NCI-H1930 (cell line): ENCODE measurements at places on chromosomes 7 and 10.

- DNase-seq, result no peak
These were observed 129.3 kb downstream of the CHRM2 start for GRCh38 chr7:136997735-136998134.

DNA sequence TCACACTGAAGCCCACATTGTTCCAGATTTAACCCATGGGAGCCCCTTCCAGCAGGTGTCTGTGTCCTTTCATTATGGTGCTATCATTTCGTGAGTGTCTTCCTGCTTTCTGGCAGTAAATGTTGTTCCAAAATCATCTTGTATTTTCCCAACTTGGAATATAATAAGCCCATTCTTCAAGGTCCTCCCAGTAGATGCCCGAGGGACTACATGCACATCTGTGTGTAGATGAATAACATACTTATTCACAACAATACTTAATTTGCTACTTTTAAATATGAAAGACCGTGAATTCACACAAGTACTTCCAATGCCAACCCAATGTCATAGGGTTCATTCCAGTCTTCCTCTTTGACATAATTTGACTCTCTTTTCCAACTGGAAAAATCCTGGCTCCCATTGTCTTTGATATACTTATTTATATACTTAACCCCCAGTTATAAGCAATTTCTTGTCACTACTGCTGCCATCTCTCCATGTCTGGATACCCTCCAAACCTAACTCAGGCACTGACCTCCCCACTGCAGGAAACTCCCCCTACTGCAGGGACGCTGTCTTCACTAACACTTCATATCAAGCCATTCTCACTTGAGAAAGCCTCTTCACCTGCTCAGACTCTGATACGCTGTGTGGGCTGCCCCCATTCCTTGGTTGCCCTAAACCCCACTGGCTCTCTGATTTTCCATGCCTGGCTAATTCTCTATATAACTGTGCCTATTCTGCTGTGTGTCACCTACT lies 1119.2 kb downstream of the CNTNAP2 start:
- no peak for DNase-seq

- DNase-seq, result peak; percentile 35
These were observed at the start of gene RAPGEF5 for GRCh38 chr7:22356701-22357310. Gene RAPGEF5 (minus strand): TSS chr7:22357154. CDS start chr7:22357060, 94 bp downstream.

GRCh38 chr10:51763746-51764145 lies 64.4 kb upstream of the CSTF2T start:
- DNase-seq, result no peak

GRCh38 chr7:95097291-95097690 lies 189.9 kb downstream of the PPP1R9A start:
- no peak for DNase-seq

- DNase-seq, result no peak
These were observed 286.4 kb downstream of the BAMBI start for GRCh38 chr10:28963539-28964221.

DNA sequence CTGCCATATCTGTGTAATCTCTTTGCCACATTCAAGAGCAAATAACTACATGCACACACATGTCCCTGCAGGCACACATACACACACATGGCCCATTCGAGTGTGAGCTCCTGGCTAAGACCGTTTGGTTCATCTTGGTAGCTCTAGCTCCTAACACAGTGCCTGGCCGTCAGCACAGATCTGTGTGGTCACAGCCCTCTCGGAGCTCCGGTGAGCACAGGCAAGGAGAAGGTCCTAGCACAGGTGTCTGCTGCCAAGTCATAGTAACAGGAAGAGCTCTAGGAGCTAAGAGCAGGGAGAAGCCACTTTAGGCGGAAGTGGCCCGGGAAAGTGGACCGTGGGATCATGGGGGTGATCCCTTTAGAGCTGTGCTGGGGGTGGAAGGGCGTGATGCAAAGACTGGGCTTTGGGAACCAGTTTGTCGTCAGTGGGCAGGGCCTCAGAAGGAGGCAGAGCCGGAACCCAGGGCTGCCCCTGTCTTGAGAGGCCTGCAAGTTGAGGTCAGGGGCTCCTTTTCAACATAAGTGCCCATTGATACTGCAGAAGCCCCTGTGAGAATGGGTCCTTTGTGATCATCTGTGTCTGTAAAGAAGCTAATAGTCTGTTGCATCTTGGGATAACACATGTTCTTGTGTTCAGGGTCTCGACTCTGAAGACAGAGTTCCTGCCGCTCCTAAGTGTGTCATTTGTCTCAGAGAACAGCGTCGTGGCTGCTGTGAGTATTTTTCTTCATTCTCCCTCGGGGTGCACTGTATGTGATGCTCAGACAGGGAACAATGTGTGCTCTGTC lies 16.6 kb upstream of the ARPC1B start:
- DNase-seq, result no peak

DNA sequence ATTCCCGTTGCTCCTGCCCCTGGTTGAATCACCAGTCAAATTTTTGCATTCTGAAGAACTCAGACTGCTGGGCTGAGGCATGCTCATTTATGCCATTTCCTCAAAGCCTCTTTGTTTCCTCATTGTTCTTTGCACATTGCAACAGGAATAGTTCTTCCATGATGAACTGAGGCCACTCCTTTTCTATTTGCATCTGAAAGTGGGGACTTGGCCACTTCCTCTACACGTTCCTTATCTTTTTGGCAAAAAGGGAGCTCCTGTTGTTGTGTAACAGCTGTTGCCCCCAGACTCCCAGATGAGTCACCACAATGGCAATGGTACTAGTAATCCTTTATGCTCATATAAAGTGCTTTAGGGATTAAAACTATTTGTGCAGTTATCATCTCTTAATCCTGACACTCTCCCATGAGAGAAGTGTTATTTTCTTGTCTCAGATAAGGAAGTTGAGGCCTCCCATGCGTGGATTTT lies 20.1 kb upstream of the ITPRID1 start:
- DNase-seq, result no peak

DNA sequence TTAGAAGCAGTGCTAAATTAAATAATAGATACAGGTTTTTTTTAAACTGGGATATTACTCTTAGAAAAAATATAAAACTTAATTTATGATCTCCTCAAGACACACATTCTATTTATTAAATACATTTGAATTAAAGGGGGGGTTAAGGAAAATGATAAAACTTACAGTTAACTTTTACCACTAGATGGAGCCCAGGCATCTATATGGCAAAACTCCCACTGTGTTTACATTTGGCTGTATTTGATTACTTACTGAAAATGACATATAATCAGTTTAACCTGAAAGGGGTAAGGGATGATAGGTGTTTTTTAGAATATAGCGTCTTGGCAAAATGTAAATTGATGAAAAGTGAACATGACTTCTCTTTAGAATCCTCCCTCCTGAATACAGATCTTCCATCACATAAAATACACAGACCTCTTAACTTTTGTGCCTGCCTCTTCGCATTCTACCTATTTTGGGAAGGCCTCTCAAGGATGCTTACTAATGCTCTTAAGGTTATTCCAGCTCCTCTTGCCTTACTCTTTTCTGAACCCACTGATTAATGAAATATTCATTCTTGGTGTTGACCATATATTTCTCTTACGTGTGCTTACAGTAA lies 235.7 kb downstream of the AGMO start:
- no peak for DNase-seq

DNA sequence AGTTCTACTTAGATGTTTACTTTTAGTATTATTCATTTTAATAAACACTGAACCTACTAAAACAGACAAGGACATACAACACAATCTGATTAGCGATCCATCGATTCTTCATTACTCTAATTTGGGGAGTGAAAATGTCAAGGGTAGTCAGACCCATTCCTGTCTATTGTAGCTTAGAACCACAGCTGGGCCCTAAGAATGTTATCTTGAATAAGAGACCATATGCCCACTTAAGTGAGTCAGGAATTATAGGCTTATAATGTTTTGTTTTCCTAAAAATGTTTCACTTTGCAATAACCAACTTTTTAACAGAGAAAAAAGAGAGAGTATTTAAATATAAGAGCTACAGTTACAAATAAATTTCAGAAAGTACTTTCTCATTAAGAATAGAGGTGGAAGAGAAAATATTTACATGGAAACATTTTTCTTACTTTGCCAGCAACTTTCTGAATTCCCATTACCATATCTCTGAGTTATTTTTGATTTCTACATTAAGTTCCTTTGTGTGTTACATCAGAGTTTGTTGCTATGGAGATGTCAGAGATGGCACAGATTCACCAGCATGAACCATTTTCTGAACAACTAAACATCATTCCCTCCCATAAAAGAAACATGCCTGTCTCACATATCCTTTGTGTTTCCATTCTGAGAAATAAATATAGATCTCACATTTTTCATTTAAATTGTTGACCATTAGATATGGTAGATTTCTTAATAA lies 75.4 kb upstream of the SLC13A1 start:
- no peak for DNase-seq

DNA sequence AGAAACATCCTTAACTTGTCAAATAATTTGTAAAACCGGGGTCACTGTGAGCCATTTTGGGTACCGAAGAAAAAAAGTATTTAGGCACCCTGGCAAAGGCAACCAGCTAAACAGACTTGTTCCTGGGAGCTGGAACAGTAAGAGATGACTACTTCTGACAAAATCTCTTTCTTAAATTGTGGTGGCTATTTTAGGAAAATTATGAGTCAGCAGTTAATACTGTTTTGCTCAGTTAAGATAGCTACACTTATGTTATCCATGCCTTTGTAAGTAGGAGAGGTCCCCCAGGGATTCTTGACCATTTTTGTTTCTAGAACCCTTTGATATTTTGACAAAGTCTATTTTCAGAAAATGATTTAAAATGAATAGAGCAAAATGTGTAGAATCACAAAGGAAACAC lies 68.7 kb downstream of the TAX1BP1 start:
- no peak for DNase-seq
